ENCODE measurements at places on chromosomes 2 and 18.

DNA sequence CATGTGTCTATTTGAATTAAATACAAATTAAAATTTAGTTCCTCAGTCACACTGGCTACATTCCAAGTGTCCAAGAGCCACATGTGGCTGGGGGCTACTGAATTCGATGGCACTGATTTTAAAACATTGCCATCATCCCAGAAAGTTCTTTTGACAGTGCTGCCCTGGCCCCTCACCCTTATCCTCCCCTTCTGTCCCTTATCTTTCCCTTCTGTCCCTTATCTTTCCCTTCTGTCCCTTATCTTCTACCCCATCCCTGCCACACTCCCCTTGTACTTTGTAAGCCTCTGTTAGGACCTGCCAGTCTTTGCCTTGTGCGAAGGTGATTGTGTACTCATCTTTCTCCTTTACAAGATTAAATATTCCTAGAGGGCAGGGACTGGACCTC, 85.2 kb downstream of the DNMT3A start:
- no peak for DNase-seq

GRCh38 chr18:13376841-13377351, 158.3 kb downstream of the LDLRAD4 start:
- DNase-seq = peak; percentile 66

- no peak for DNase-seq
Observed at GRCh38 chr2:69237070-69237670, 149.9 kb downstream of the GFPT1 start.

DNA sequence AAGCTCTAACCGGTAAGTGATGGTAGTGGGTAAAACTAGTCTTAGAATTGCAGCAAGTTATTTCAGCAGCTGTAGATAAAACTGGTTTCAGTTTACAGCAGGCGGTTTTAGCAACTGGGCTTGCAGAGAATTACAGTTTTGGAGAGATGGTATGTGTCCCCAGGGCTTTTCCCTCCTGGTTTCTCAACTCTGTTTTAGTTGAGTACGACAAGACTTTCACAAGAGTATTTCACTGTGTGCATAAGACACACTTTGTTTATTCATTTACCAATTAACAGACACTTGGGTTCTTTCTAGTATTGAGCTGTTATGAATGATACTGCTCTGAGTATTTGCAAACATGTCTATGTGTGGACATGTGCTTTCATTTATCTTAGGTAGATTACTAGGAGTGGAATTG, 65.6 kb upstream of the RFX8 start:
- no peak for DNase-seq

GRCh38 chr18:10378688-10379420, 75.6 kb upstream of the APCDD1 start:
- no peak for DNase-seq

- DNase-seq = no peak
Observed at GRCh38 chr2:57965961-57966360, 80.6 kb upstream of the VRK2 start.

GRCh38 chr2:103788389-103788788, 1026.6 kb downstream of the TMEM182 start:
- no peak for DNase-seq

- DNase-seq = no peak
Observed at GRCh38 chr18:9477509-9477908, 2.2 kb downstream of the RALBP1 start.

DNA sequence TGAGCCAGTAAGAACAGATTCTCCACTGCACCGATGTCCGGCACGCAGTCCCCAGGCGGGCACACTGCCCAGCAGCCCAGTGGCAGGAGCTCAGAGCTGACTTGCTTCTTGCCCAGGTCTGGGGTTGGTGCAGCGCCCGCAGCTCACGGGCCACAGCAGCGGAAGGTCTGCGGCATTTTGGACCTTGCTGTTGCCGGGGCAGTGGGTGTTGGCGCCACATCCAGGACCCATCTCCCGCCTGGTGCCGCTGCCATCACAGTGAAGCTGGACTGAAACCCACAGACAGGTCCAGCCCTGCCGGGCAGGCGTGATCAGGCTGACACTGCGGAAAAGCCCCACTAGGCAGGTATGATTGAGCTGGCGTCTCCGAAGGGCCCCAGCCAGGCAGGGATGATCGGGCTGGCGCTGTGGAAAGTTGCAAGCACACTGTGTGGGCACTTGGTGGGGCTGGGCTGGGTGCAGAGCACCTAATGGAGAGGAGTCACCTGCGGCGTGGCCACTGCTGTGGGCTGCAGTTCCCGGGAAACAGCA, 75.5 kb downstream of the SLC66A2 start:
- no peak for DNase-seq

DNA sequence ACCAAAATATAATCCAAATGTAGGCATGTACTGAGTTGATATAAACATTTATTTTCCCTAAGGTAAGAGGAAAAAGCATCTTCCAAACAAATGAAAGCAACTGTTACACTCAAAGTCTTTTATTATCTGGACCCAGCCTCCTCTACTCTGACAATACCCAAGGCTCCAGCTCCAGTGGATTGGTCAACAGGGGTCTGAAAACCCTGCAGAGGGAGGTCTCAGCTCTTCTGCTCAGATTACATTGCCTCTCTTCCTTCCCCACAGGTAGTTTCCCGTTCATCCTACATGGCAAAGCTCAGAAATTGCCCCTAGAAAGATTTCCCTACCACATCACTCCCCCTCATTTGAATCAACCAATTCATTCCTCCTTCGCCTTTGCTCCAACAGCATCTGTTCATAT, 457.0 kb downstream of the METTL4 start:
- DNase-seq = no peak

DNA sequence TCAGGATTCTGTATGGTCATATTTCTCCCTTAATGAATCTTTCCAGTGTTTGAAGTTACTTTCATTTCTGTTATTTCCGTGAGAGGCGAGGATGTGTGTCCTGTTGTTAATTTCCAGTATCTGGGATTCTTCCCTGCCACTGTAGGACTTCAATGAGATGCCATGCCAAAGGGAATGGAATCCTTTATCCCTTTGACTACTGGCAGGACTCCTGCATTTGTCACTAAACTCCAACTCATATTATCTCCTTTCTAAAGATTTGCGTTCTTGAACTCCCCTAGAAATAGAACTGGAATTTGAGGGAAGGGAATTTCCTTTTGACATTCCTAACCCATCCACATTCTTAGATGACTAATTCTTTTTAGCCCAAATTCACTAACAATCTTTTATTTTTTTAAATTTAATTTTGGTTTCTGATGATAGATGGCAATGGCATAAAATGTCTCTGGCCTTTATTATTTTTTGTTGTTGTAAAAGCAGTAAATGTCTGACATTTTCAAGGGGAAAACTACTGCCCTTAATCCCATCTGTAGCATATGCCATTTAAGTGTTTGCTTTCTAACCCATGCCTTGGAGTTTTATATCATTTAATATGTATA, 87.8 kb upstream of the EML6 start:
- no peak for DNase-seq

DNA sequence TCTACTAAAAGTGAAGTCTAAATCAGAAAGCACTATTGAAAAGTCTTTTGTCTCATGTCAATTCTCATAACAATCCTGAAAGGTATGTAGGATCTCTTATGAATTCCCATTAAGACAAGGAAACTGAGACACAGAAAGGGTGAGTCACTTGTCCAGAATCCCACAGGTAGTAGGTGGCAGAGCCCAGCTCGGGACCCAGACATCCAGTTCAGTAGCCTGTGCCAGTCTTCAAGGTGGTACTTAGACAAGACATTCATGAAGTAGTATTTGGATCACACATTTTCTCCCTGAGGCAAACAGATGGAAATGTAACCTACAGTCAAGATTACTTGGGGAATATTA, 14.8 kb upstream of the PARD3B start:
- no peak for DNase-seq

DNA sequence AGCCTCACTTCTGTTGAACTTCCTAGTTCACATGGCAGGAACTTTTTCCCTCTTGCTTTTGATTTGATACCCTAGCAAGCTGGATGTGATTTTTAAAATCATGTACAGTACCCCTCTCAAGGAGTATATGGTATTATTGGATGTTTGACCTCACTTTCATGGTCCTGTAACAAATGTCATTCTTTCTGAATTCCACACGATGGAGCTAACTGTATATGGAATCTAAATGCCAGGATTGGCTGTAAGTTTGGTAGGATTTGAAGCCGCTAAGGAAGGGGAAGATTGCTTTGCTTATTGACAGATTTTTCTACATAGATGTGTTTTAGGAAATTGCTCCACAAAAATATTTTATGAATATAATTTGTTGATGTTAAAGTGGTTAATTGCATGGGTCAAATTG, 18.3 kb downstream of the MAIP1 start:
- no peak for DNase-seq

DNA sequence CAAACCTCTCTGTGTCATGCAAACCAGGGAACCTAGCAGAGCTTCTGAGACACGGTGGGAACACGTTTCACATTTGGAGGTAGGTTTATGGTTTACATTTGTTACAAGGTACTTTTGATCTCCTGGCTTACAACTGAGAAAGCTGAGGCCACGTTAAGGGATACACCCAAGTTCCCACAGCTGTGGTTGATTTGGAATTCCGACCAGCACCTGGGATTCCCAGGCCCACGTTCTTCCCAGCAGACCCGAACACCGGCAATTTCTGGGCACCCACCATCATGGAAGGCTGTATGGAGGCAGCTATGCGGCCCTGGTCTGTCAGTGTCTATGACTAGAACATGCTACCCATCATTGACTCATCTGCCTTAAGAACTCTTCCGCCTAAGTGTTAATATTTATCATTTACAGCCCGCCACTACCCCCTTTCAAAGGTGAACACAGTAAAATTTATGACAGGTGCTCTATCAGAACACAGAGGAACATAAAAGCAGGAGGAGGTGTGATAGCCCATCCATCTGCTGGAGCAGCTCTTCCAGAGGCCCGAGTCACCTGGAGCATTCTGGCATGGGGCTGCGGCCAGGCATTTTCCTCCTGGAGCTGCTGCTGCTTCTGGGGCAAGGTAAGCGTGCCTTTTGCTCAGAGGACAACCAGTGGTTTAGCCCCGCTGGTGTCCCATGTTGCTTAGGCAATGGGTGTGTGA, at the start of gene PLB1:
TSS of gene PLB1 (plus strand) at position 510 of the 700 bp plus-strand sequence. CDS start at position 565, 55 bp downstream.
- no peak for DNase-seq

GRCh38 chr18:51107082-51107481, 77.1 kb downstream of the SMAD4 start:
- DNase-seq = no peak

GRCh38 chr2:62740221-62740620, 34.7 kb downstream of the EHBP1 start:
- no peak for DNase-seq

DNA sequence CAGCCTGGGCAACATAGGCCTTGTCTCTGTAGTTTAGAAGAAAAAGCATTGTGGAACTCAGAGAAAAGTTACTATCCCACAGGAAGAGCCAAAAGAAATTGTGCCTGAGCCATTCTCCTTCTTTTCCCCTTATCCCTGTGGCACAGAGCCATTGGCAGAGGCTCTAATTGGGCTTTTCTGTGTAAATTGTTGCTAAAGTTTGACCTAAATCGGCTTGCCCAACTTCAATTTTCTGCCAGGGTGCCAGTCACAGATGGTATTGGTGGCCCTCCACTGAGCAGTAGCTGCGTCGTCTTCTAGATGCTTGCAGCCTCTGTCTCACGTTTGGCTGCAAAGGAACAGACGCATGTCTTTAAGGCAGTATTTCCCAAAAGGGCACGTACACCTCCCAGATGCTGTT, 30.3 kb downstream of the ZNF532 start:
- DNase-seq = no peak

DNA sequence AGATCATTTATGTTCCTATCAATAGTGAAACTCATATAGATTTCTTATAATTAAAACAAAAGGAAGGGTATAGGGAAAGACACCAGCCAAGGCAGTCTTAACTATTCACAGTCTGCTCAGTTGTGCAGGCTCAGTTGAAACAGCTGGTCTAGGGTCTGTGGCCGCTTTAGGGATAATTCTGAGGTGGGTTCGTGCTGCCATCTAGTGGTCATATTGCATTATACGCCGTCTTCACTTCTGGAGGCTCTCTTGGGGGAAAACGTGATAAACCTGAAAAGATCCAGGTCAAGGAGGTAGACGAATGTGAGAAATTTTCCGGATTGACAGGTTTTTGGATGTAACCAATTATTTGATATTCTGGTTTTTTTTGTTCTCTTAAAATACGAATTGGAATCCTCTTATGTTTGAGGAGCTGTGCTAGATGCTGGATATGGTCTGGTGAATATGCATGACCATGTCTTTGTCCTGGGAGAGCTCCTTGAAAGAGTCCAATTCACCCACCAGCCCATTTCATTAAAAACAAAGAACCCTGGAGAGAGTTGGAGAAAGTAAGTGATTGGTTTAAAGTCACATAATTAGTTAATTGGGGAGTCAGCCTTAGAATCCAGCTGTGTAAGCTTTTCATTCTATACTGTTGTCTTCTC, 492.4 kb downstream of the PLCL1 start:
- peak; percentile 62 for DNase-seq

GRCh38 chr2:52510432-52510831, 1257.2 kb upstream of the CHAC2 start:
- DNase-seq = no peak

DNA sequence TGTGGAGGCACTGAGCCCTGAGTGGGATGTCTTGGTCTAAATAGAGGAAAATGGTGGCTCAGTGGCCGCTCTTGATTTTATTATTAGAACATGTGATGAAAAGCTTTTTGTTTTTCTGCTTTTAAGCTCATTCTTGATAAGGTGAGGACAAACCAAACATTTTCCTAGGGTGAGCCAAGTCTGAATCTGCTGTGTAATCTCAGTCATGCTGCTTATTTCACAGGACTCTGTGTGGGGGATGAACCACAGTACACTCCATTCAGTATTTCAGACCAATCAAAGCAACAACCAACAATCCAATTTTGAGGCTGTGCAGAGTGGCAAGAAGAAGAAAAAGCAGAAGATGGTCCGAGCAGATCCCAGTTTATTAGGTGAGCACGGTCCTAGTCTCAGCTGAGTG, 20.0 kb upstream of the SNORC start:
- no peak for DNase-seq

DNA sequence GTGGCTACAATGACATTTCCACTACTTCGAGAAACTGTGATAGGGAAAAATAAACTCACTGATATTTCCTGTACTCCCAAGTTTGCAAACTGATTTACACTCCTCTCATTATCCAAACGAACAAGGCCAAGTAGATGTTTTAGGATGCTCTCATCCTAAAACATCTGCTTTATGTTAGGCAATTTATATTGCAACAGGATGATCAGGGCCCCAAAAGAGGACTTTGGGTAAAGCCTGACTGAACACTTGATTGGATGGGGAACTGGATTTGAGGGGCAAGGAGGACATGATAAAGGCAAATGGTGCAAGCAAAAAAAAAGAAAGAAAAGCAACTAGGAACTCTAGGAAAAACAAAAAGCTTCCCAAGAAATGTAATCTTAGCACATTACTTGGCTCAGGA, 2.1 kb upstream of the HES6 start:
- DNase-seq = no peak

DNA sequence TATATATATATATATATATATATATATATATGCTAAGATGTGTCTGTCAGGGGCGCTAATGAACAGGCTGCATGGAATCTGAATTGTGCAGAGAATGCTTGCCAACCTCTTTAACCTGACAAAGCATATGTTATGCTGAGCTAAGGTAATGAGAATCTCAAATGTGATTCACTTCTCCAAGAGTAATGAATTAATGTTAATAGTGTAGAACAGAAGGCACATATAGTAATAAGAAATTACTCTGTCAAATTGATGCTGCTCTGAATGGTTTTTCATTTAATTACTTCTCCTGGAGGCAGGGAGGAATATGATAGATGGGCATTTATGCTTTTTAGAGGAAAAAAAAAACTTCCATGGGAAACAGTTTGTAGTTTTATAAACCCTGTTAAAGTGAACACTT, 35.4 kb downstream of the COX7A2L start:
- DNase-seq = no peak

All from activated CD4-positive, alpha-beta T cell treated with anti-CD3 and anti-CD28 coated beads, Interleukin-2, amount 50 U/mL, for 24 hours (primary cell).